Stimulated activated CD8-positive, alpha-beta memory T cell treated with anti-CD3 and anti-CD28 coated beads, Interleukin-12 subunit alpha, Interleukin-12 subunit beta, amount 100 ng/mL, for 4 hours (primary cell): ENCODE measurements at places on chromosomes 7 and 10.

DNA sequence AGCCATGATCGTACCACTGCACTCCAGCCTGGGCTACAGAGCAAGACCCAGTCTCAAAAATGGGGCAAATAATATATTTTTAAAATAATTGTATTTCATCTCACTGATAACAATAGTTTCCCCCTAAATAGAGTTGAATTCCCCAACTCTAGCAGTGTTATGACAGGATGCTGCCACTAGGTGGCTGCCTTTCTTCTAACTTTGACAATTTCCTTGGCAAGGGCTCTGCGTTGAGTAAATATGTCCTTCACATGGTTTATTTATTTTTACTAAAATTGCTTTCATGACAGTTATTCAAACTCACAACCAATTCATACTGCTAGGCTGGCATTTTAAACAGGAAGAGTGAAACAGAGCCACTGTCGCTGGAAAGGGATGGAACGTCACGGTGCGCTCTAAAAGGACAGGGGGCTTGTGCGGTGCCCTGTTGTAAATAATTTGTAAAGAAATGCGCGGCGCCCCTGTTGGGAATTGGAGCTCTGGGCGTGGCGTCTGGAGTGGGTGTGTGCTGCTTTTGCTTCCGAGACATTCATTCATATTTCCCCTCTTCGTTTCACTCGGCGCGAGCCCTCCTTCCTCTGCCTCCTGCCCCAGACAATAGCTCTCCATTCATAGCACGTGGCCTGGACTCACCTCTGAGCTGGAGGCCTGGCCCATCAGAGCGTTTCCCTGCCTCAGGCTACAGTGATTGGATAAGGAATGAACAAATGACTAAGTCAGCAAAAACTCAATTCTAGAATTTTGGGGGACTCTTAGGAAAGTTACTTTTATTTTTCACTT, 20.5 kb upstream of the PITRM1 start:
- DNase-seq: no peak

DNA sequence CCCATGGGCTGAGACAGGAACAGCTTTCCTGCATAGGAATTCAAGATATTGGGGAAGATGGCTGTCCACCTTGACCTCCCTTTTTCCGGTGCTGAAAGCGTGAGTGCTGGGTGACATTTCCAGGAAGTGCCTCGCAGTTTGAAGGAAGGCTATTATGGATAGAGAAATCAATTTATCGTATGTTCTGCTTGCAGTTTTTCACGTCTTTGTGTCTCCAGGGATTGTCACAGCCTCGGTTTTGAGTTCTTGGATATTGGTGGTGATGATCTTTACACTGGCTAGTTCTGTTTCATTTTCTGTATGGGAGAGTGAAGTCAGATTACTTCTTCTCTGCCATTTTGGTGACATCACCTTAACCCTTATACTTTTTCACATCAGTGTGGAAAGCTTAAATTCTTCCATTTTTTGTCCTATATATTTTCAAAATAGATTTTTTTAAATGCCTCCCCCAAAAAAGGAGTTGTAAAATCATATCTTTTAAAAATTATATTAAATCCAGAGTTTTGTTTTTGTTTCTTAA, 102.5 kb upstream of the APBB1IP start:
- DNase-seq: no peak

- no peak for DNase-seq
Measured at GRCh38 chr7:98458090-98458875, 57.4 kb upstream of the BAIAP2L1 start.

GRCh38 chr7:115932880-115933279, 97.7 kb downstream of the TFEC start:
- no peak for DNase-seq

DNA sequence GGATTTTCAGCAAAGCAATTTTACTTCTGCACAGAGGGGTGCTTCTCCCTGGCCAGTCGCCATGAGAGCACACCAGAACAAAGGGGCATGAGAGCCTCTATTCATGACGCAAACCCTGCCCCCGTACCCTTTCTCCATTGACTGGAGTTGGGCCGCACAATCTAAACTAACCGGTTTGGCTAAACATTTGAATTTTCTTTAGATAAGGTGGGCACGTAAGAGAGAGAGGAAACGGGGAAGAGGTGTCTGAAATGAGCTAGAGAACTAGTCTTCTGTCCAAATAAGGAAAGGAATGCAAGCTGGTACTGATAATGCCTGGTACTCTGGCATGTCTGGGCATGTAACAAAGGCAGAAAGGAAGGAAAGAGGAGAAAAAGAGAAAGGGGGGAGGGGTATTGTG, 13.2 kb upstream of the SCIN start:
- DNase-seq: no peak

DNA sequence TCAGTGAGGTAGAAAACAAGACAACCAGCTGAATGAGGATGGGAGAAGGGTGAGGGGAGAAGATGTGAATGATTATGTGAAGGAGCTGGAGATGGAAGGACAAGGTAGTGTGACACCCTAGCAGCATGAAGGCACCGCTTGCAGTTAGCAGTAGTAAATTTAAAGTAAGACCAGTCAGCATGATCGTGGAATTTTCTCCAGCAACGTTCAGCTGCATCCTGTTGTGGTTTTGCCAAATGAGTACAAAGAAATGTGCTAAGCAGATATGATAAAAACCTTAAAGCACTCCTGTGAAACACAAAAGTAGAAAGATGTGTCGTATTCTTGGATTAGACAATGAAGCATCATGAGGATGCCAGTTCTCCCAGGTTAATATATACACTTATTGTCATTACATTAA, 34.1 kb upstream of the IFRD1 start:
- DNase-seq: no peak

- DNase-seq: no peak
Measured at GRCh38 chr7:106565428-106565827, 95.5 kb downstream of the CCDC71L start.

GRCh38 chr7:12504149-12504548, 66.4 kb upstream of the SCIN start:
- DNase-seq: no peak

DNA sequence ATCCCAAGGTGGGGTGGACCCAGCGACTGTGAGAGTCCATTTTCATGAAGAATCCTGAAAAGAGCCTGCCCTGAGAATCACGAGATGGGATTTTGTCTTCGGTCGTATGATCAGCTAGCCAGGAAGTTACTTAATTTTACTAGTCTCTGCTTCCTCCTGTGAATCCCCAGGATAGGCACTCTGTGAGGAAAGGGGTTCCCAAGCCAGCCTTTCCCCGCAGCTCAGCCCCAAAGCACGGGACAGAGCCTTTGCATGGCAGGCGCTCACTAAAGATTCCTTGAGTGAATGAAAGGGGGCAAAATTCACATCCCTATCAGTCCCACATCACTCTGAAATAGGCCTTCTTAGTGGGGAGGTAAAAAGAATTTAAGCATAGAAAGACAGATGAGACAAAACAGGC, 219.6 kb downstream of the ADARB2 start:
- DNase-seq: no peak

DNA sequence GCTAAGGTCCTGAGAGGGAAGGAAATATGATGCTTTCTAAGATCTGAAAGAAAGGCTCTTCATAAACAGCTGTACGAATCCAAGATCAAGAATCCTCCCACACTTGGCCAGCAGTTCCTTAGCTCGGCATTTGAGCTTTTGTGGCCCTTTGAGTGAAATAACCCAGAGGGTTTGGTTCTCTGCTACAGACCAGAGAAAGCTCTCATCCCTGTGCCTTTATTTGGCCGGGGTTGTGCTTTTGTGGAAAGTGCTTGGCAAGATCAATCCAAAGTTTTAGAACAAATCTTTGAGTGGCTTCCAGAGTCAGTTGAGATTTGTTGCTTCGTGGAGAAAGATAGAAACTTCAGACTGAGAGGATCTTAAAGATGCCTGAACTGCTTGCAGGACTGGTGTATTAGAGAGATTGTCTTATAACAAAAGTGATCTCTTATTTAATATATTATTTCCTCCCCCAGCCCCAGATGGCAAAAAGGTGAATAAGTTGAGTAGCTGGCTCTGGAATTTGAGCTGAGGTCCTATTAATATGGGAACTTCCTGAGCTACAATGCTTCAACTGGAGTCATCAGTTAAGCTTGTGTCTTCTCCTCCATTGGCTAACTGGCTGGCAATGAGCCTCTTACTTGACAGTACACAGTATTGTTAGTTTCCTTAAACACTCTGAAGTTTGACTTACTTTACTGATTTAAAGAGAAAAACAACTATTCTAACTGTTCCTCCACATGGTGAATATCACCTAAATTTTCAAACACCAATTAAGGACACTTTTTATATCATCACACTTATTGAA, 687.3 kb downstream of the MAGI2 start:
- no peak for DNase-seq

GRCh38 chr10:86824151-86824550, 67.7 kb downstream of the BMPR1A start:
- DNase-seq: no peak

DNA sequence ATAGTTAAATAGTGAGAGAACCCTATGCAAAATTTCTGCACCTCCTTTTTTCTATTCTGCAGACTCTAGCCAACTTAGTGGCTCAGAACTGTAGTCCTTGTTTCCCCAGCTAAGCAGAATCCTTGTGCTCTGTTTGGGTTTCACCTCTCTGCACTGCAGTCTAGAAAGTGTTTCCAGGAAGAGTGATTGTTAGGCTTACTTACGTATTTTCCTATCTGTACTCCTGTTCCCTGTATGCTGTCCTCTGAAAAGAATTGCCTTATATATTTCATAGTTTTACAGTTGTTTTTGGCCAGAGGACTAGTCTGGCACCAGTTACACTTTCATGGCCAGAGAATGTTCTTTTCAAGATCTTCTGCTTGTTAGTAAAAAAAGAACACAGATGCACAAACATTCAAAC, 154.6 kb upstream of the POT1 start:
- no peak for DNase-seq

GRCh38 chr10:5620966-5621365, 45.4 kb downstream of the ASB13 start:
- DNase-seq: no peak

GRCh38 chr10:26197248-26197647, 19.3 kb upstream of the GAD2 start:
- no peak for DNase-seq
